ENCODE measurements at places on chromosomes 13 and 19.

GRCh38 chr19:4206818-4207484, 22.4 kb upstream of the EBI3 start:
- DNase-seq = no peak

DNA sequence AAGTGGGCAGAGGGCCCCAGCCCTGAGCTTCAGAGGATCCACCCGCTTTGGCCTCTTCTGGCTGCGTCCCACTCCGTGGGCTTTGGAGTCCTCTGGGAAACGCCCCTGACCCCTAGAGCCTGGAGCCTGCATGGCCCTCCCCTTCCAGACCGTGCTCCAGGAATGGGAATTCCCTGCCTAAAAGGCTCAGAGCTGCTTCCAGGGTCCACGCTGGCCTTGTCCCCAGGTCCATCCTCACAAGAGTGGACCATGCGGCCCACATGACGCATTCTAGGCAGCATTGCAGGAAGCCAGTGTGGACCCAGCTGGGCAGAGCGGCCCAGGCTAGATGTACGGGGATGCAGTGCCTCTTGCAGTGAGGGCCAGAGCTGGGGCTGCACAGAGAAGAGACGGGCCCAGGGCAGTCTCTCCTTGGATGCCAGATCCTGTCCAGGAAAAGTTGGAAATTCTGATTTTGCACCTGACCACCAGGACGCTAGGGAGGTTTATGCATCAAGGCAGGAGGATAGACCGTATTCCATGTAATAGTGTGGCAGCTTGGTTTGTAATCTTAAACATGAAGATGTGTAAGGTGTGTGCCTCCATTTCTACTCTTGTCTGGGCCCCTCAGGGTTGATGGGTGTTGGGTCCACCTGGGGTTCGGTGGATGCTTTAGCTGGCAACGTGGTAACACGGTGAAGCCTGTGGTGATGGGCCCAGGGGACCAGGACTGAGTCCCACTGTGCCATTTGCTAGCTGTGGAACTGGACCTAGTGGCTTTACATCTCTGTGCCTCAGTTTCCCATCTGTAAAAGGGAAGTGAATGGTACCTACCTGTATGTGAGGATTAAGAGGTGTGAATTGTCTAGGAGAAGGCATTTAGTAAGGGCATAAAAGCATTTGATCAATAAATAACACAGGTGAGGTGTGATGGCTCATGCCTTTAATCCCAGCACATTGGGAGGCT, 14.8 kb upstream of the FXYD3 start:
- DNase-seq = no peak

GRCh38 chr19:29311191-29311790, 98.3 kb upstream of the UQCRFS1 start:
- no peak for DNase-seq

GRCh38 chr19:1663852-1664251, 11.4 kb upstream of the TCF3 start:
- no peak for DNase-seq

Measured in activated T-helper 1 cell treated with anti-CD3 and anti-CD28 coated beads, Interleukin-12 subunit alpha, Interleukin-12 subunit beta, Interleukin-2, Interleukin-4 antibody, amounts not matched to agents 30 ng/mL and 10 ng/mL and 1 ng/mL, durations not matched to agents 14 hours and 24 hours and 36 hours (primary cell).